Cerebellar nuclear complex (tissue), 1 donor: ENCODE measurements at places on chromosomes 16 and 17.

GRCh38 chr17:59436900-59437299 lies 105.4 kb downstream of the YPEL2 start:
- DNase-seq: no peak

- no peak for DNase-seq
Measured at GRCh38 chr17:82287013-82287867, 13.7 kb upstream of the CSNK1D start.

DNA sequence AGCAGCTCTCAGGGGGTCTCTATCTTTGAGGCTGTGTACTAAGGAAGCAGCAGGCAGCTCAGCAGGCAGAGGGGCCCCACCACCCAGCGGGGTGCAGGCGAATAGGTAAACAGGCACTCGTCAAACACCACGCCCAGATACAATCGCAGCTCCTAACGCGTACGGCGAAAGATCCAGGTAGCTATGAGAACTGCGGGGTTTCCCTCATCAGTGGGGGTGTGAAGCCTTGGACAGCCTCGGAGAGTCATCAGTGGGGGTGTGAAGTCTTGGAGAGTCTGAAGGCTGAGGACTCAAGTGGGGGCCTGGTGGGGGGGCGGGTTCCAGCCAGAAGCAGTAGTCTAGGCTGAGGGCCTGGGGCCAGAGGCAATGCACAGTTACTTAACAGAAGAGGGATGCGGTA lies 69.0 kb downstream of the RTN4RL1 start:
- DNase-seq: no peak

DNA sequence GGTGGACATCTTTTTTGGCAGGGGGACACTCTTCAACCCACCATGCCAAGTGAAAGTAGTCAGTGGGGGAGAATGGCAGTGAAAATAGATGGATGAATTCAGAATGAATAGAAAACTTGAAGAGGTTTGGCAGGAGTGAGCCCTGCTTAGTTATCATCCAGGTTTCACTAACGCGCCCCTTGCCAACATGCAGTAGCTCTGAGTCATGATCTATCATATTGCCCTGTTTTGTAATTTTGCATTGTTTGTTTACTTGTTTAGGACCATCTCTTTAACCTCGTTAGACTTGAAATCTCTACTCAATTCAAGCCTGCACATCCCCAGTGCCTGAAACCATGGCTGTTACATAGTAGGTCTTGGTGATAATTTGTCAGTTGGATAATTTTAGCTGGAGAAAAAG lies 116.7 kb downstream of the RBFOX1 start:
- DNase-seq: no peak

DNA sequence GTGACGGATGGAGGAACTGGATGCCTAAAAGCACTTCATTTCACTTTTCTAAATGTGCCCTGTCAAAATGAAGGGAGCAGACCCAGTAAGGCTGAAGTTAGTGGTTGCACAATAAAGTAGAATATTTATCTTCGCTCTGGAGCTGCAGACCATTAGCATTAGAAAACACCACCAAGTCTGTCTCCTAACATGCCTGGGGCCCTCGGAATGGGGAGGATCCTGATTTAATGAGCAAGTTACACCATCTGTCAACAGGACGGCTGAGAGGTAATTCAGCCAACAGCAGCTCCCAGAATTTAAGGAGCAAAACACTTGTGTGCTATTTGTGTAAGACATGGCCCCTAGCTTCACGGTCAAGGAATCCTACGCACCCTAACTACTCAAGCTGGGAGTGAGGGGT lies 22.3 kb downstream of the CA10 start:
- DNase-seq: peak; percentile 67

DNA sequence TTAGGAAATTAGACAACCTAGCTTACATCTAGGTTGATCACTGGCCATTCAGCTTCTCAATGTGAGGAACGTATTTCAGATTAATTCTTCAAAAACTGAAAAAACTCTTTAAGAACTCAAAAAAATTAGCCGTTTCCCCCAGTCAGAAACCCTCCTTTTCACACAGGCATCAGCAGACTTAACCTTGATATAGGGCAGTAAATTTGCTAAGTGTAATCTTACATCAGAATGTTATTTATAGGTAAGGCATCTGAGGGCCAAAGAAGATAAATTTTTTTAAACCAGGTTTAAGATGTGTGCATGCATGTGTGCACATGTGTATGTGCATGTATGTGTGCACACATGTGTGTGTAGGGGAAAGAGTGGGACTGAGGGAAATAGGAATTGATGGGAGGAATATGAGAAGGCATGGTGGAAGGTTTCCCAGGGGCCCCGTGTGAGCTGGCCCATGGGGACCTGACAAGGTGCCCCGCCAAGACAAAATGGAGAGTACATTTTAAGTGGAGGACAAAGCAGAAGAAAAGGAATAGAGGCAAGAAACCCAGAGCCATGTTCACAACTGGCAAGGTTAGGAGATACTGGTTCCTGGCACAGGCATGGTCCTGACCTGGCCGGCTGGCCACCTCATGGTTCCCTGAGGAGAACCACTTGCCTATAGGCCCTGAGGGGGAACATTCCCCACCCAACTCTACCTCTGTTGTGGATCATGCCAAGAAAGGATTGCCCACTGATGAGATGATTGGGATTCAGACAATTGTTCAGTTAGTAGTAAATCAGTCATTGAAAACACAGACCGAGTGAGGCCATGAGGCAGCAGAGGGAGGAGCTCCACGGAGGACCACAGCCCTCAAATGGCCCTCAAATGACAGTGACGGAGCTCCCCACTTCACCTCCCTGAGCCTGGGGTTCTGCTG lies 33.0 kb downstream of the TEX2 start:
- no peak for DNase-seq

- DNase-seq: no peak
Measured at GRCh38 chr17:73929860-73930430, 273.5 kb upstream of the RPL38 start.

GRCh38 chr16:27220991-27221390 lies 17.7 kb downstream of the KDM8 start:
- DNase-seq: no peak

- no peak for DNase-seq
Measured at GRCh38 chr17:56881685-56882295, 32.1 kb downstream of the TRIM25 start.
